ENCODE measurements at places on chromosomes 1 and 21. TPM values are rescaled to one million over a fixed set of nuclear protein-coding genes. Genes with fewer than 3 reads are reported as not detected.

The KRTAP10-8 gene
- not detected for total RNA-seq

The ZP4 gene
- total RNA-seq: not detected

The PLEKHN1 gene
- 6.8 TPM for total RNA-seq

The HJV gene
- total RNA-seq: 0.35 TPM

The NFIA gene
- 0.58 TPM for total RNA-seq

The C1orf35 gene
- 27.6 TPM for total RNA-seq

The KRTAP7-1 gene
- total RNA-seq: not detected

The AK5 gene
- 25.0 TPM for total RNA-seq

The DEPDC1 gene
- total RNA-seq: 41.2 TPM

The ROR1 gene
- 5.9 TPM for total RNA-seq

The LIN28A gene
- total RNA-seq: not detected

The SPRR4 gene
- total RNA-seq: not detected

The CD2 gene
- not detected for total RNA-seq

The CELA2B gene
- not detected for total RNA-seq

The TEKT2 gene
- total RNA-seq: 0.29 TPM

The PLCH2 gene
- total RNA-seq: 0.12 TPM

The OR2T2 gene
- not detected for total RNA-seq

The ALG14 gene
- total RNA-seq: 1.7 TPM

The LCE7A gene
- not detected for total RNA-seq

The FMO3 gene
- total RNA-seq: not detected

The PRKAA2 gene
- total RNA-seq: 8.4 TPM

The PLEKHO1 gene
- 68.4 TPM for total RNA-seq

The PIGV gene
- total RNA-seq: 12.6 TPM

The CCDC27 gene
- total RNA-seq: not detected

The CCT3 gene
- 358 TPM for total RNA-seq

The FOXO6 gene
- 0.72 TPM for total RNA-seq

The KCNT2 gene
- 1.7 TPM for total RNA-seq

The LCE6A gene
- not detected for total RNA-seq

The GCSAML gene
- not detected for total RNA-seq

The TENT5C gene
- total RNA-seq: under 0.01 TPM

The CYB5RL gene
- 2.8 TPM for total RNA-seq

The S100A5 gene
- 2.7 TPM for total RNA-seq

The TGFB2 gene
- 35.7 TPM for total RNA-seq

The NMNAT2 gene
- total RNA-seq: 0.65 TPM

The PPIAL4G gene
- not detected for total RNA-seq

The COL11A1 gene
- total RNA-seq: 3.3 TPM

The IBA57 gene
- total RNA-seq: 2.0 TPM

The ATPAF1 gene
- total RNA-seq: 57.5 TPM

The S100A3 gene
- 10.2 TPM for total RNA-seq

The PDE9A gene
- total RNA-seq: 1.3 TPM

The PTGFR gene
- 0.14 TPM for total RNA-seq

The PDE4B gene
- total RNA-seq: 2.3 TPM

The SELENOF gene
- 169 TPM for total RNA-seq

The COL8A2 gene
- 0.06 TPM for total RNA-seq

The DCAF6 gene
- 37.5 TPM for total RNA-seq

The OR10Z1 gene
- not detected for total RNA-seq

Measured in epithelial cell of proximal tubule (primary cell).